ENCODE measurements at places on chromosomes 1 and 21.

- no peak for DNase-seq
Observed at GRCh38 chr1:201128476-201128875, 1.5 kb upstream of the ASCL5 start.

GRCh38 chr1:207152792-207153468 is 48.9 kb downstream of the C4BPA start:
- DNase-seq = no peak

DNA sequence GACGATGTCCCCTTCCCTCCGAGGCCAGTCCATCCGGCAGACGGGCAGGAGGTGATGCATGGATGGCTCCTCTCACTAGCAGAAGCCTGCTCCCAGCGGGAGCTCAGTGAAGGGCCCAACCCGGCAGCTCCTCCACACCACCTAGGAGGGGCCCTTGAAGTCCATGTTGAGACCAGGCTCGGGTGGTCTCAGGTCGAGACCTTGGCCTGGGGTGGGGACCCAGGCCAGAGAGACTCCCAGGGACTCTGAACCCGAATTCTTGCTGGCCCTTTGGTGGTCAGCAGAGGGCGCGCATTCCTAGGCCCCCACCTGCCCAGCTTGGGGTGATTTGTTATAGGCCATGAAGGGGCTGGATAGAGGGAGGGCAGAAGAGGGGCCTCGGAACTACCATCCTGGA is 642 bp upstream of the NT5C1A start:
- no peak for DNase-seq

DNA sequence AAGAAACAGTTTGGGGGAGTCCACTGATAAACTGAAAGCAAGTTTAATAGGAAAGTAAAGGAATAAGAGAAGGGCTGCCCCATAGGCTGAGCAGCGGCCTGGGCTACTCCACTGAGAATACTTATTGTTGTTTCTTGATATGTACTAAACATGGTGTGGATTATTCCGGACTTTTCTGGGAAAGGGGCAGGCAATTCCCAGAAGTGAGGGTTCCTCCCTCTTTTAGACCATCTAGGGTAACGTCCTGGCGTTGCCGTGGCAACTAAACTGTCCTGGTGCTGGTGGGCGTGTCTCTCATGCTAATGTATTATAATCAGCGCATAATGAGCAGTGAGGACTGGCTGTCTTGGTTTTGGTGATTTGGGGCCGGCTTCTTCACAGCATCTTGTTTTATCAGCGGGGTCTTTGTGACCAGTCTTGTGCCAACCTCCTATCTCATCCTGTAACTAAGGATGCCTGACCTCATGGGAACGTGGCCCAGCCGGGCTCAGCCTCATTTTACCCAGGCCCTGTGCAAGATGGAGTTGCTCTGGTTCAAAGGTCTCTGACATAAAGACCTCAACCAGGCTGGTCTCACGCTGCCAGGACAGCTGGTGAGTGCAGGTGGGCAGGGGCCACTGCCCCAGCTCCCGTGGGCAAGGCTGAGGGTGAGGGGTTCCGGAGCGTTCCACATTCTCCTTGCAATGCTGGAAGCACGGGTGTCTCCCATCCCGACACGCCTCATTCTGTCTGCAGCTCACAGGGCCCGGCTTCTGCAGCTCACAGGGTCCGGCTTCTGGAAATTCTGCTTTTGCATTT is 19.6 kb upstream of the C1orf159 start:
- DNase-seq = no peak

GRCh38 chr1:88189525-88189924 is 494.5 kb upstream of the PKN2 start:
- DNase-seq = no peak

GRCh38 chr1:184576822-184577221 is 177.8 kb downstream of the EDEM3 start:
- DNase-seq = no peak

DNA sequence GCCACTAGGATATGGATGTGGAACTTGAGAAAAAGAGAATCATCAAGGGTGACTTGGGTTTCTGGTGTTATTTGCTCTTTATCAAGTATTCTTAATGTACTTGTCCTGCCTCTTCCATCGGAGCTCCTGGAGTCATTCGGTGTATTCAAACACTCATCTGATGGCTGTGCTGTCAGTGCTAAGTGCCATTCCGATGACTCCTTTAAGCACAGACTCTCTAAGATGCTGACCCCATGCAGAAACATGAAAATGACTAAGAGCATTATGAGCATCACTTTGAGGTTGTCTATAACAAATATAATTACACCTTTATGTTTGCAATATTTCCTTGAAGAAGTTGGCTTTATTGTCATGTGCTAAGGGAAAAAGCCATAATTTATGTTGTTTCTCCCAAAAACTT is 11.3 kb upstream of the RPL5 start:
- DNase-seq = no peak

DNA sequence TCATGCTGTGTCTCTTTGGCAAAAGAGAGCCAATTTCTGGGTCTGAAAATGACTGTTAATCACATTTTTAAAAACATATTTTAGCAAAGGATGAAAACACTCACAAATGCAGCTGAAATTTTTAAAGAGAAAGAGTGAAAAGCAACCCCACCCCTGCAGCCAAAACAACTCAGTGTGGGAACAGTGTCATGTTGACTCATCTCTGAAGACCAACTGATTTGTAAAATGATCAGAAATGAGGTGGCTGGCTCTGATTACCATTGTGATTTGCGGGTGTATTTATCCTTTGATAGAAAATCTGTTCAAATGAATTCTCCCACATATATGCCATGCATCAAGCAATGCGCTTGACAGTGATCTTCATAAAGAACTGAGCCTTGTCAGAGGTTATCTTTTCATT is 287.0 kb upstream of the ESRRG start:
- no peak for DNase-seq
